ENCODE measurements at places on chromosomes 12 and 14. TPM values are rescaled to one million over a fixed set of nuclear protein-coding genes. Genes with fewer than 3 reads are reported as not detected.

GRCh38 chr12:132395908-132396305, 66.5 kb upstream of the GALNT9 start:
- DNase-seq, result no peak

DNA sequence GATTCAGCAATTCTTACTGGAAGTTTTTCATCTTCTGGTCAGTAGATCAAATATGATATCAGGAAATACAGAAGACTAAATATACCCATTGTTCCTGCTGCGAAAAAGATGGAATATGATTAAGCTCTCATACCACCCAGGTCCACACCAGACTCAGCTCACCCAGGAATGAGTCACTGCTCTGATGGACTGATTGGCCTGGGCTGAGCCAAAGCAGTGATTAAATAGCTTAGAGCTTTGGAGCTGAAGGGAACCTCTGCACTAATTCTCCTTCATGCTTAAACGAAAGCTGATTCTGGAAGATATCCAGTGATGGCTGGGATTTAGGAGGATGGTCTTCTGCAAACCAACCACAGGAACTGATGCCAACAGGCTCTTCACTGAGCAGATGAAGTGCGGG, 62.0 kb upstream of the SYT1 start:
- no peak for DNase-seq

The PSMB5 gene
- 19.1 TPM for total RNA-seq

The DAO gene
- not detected for total RNA-seq

The TEAD4 gene
- total RNA-seq, result not detected

The CCDC177 gene
- not detected for total RNA-seq

All from natural killer cell (primary cell).